ENCODE measurements at places on chromosomes 5 and 9.

DNA sequence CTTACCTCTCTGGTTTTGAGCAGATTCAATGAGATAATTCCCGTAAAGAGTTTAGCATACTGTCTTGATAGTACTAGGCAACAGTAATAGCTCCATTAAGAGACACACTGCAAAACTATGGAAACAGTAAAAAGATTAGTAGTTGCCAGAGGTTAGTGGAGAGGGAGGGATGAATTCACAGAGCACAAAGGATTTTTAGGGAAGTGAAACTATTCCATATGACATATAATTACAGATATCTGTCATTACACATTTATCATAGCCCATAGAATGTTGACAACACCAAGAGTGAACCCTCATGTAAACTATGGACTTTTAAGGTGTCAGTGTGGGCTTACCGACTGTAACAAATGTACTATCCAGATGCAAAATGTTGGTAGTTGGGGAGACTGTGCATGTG is 176.4 kb upstream of the PLCXD3 start:
- DNase-seq = no peak

DNA sequence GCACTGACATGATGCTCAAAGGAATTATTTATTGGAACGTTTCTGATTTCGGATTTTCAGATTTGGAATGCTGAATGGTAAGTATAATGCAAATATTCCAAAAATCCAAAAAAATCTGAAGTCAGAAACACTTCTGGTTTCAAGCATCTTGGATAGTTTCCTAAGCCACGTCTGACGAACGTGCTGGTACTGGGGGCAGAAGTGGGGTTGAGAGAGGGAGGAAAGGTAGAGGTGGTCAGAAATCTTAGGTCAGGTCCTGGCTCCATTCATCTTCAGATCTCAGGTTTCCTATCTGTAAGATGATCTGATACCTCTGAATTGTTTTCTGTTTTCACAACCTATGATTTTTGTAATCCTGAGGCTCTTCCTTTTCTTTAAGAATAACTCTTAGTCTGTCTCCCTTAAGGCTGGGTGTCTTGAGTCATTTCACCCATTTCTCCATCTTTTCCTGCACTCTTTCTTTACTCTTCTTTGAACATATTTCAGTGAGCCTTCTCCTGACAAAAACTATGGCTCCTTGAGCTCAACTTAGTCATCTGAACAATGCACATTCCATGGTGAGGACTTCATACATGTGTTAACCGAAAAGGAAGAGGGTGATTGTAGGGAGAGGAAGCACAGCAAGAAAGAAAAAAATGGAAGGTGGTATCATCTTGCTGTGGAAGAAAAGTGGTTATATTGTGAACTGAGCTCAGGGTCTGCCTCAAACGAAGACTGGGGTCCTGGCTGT is 3.3 kb downstream of the SGCD start:
- DNase-seq = no peak

DNA sequence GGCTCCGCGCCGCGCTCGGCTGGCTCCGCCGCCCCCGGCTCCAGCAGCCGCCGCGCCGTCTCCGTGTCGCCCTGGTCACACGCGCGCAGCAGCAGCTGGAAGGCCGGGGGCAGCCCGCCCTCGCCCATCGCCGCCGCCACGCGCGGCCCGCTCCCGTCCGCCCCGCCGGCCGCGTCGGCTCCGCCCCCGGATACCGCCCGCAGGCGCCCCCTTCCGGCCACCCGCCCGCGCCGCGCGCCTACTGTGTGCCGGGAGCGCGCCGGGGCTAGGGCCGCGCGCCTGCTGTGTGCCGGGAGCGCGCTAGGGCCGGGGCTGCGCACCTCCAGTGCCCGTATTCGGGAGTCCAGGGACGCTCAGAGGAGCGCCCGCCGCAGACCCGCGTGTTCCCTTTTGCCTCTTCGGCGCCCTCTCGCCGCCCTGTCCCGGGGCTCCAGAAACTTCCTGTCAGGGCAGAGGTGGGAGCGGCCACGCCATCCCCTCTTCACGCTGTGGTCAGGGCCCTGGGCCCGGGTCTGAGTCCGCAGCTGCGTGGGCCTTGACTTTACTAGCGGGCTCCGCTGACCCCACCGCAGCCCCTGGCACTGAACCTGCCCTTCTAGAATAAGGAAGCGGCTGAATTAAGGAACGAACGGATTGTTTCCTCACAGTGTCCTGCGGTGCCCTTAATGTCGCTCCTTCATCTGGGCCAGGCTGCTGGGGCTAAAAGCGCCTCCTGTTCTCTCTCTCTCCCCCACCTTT is at the start of gene ANKS6:
ANKS6 (minus strand) TSS at position 192 of the 738 bp plus-strand sequence; CDS start at position 128, 64 bp downstream.
- peak; percentile 82 for DNase-seq

DNA sequence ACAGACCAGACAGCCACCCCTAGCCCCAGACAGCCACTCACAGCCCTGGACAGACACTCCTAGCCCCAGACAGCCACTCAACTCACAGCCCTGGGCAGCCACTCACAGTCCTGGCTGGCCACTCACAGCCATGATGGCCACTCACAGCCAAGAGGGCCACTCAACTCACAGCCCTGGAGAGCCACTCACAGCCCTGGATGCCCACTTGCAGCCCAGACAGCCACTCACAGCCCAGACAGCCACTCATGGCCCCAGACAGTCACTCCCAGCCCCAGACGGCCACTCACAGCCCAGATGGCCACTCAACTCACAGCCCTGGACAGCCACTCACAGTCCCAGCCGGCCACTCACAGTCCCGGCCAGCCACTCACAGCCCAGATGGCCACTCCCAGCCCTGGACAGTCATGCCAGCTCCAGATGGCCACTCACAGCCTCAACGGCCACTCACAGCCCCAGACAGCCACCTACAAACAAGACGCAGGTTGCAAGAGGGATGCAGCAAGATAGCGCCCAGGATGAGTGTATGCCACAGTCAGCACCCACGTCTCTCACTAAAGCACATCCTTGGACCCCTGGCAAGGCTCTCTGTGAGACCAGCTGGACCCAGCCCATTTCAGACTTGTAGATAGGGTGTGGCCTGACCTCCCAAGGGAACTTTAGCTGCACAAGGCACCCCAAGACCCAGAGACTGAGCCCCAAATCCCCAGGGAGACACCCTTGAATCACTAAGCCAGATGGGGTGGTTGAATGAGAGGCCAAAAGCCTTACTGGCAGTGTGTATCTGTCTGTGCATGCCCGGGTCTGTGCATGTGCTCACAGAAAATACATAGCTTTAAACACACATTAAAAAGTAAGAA is 22.4 kb downstream of the ZDHHC11B start:
- DNase-seq = no peak

DNA sequence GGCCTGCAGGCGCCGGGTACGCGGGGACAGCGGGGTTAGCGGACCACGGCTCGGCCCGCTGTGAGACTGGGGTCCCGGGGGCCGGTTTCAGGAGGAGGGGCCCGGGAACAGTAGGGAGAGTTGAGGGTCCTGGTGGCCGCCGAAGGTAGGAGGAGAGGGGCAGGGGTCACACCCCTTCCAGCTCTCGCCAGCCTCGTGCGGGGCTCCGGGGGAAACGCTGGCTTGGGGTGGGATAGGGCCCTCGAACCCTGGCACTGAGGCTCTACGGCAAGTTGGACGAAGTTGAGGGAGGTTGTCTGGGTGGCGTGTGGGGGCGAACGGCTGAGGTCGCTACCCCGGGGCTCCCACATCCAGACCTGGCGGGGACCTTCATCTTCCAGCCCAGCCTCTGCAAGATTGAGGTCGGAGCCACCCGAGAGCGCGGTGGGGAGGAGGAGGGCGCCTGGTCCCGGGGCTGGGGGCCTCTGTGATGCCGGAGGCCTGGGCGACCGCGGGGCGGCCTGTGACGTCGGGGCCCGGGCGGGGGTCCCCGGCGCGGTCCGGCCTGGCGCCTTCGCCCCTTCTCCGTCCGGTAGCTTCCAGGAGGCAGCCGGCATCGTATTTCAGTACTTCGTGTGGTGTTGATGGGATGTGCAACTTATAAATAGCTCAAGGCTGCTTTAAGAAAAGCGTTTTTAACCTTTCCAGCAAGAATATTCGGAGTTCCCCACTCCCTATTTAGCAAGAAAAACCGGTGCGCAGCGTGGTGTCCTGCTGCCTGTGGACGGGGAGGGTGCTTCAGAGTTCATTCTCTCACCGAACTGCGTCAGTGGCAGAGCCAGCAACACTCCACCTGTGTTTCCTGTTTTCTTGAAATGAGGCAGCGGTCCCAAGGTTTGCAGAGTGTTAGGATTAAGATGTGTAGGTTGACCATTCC is 902 bp downstream of the HABP4 start:
- no peak for DNase-seq

DNA sequence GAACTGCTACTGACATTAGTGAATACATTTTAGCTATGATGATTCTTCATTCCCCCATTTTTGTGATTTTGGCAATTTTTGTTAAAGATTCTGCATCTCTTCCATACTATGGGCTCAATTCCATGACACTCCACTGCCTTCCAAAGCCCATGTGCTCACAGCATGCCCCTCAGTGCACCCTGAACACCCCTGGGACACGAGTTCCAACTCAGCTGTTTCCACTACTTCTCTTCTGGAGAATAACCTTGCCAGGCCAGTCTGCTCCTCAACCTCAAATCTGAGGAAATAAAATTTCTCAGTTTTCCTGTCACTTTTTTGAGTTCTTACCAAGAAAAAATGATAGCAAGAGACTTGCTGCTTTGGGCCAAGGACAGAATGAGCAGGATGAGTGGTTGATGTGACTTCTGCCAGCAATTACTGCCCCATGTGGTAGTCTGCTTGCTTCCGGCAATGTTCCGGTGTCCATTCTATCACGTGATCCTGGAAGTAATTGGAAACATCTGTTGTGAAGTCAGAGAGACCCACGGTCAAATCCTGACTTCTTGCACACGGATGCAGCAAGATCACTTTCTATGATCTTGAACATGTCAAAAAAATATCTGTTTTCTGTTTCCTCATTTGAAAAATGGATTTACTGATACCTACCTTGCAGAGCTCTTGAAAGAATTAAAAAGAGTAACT is 58.3 kb downstream of the EGFLAM start:
- no peak for DNase-seq

All from thymus (tissue), 14 donors.